CD14-positive monocyte (primary cell): ENCODE measurements at places on chromosomes 3 and 15. TPM values are rescaled to one million over a fixed set of nuclear protein-coding genes. Genes with fewer than 3 reads are reported as not detected.

DNA sequence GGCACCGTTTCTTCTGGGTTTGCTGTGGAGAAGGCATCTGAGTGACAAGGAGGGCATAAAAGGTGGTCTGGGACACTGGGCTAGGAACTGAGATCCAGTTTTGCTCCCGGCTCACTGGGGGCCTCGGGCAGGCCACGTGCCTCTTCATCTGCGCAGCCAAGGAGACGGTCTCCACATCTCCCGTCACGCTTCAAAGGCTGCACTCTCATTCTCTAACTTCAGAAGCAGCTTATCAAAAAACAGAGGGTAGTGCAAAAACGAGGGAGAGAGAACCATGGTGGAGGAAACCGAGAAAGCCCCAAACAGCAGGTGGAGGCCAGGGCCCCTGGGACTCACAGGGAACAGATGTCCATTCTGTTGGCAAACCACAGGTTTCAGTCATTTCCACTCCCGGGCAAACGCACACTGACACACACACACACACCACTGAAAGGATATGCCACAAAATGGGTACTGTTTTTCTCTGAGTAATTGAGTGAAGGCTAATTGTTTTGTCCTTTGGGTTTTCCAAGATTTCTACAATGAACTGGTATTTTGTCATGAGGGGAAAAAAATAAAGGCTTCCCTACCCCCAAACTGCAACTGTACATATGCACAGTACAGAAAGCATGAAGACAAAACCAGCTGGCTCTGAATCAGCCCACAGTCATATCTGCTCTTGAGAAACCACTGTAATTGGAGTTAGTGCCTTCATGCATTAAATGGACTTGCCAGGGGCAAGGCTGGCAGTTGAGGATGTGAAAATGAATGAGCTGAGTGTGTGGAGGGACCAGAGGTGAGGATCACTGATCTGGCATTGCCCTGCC, 71.9 kb downstream of the MGLL start:
- peak; percentile 50 for DNase-seq

- no peak for DNase-seq
These were observed 179.8 kb upstream of the SLC2A2 start for GRCh38 chr3:171206283-171206682.

DNA sequence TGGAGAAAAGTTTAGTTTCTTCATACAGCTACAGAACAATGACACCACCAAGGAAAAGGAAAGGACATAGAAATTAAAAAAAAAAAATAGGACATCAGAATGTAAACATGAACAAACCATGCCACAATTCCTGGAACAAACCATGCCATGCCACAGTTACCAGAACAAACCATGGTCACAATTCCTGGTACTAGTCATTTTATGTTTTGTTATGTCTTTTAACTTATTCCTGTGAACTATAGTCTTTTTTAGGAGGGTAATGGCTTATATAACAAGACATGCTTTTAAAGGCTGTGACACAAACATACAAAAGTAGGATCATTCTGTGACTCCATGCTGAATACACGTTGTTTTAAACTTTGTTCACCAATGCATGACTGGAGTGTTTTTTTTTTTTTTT, 42.8 kb downstream of the CD47 start:
- DNase-seq = no peak

- DNase-seq = no peak
These were observed 58.5 kb upstream of the FAM174B start for GRCh38 chr15:92714077-92714476.

GRCh38 chr3:13401149-13401548, 19.0 kb downstream of the NUP210 start:
- no peak for DNase-seq

DNA sequence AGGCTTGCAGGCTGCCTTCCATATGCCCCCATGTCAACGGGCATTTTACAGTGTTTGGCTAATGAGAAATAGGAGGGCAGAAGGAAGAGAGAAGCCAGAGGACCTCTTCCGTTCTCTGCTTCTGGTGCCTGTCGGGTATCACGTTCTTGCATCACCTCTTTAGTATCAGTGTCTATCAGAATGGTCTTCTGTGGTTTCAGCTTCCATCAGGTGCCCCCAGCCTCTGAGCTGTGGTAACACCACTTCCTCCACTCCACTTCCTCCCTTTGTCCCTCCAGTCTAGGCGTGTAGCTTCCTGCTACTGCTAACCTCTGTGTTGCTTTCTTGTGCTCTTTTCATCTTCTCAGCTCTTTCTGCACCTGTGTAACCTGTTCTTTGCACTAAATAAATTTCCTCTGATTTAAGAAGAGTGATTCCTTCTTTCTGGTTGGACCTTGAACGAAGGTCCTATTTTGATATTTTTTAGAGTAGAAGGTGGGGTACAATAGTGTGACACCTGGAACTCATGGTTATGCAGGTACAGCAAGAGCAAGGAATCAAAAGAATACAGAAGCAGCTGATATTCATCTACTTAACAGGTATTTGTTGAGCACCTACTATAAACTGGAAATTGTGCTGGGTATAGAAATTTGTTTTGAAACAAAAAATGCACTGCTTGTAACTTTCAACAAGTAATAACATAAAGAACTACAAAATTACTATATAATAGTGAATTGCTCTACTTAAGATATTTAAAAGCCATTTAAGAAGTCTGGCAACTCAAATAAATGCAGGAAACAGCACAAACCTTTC, 27.4 kb upstream of the FOXB1 start:
- DNase-seq = peak; percentile 5

Gene GOLGA6A
- 0.03 TPM in 1 of 2 replicates, not detected in the other for polyA plus RNA-seq

Gene PPM1M
- polyA plus RNA-seq = 102 and 144 TPM in 2 replicates

DNA sequence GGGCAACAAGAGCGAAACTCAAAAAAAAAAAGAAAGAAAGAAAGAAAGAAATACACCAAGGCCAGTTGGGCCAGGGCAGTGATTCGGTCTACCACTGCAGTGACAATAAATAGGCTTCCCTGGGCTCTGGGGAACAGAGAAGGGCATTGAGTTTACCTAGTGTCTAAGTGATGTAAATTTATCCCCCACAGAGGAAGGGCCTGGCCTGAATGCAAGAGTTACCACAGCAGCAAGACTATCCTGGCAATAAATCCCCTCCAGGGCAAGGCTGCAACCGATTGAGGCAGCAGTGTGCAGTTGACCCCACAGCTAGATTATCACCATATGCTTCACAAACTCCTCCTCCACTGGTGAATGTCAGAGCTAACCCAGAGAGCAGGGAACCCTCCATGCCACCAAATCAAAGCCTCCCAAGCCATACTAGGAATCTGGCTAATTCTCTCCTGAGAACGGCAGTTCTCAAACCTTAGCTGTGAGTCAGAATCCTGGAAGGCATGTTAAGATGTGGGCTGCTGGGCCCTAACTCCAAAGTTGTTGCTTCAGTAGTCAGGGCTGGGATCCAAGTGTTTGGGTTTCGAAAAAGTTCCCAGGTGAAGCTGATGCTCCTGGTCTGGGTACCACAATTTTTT, 64.3 kb upstream of the GATM start:
- DNase-seq = no peak

- DNase-seq = no peak
These were observed 334.4 kb upstream of the THBS1 start for GRCh38 chr15:39246523-39246922.

DNA sequence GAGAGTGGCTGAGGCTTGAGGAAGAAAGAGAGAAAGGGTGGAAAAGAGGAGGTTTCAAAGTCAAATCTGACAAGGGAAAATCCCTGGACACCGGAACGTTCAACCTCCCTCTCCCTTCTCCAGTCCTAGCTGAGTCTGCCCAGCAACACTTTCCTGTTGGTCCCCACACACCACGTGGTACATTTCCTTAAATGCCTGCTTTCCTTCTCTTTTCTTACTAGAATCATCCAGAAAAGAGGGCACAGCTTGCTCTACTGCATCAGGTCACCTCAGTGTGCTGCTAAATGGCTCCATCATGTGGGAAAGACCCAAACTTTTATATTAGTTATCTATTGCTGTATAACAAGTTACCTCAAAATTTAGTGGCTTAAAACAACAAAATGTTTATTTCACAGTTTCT, 181.2 kb downstream of the NECTIN3 start:
- DNase-seq = no peak
